ENCODE measurements at places on chromosomes 1 and 21. TPM values are rescaled to one million over a fixed set of nuclear protein-coding genes. Genes with fewer than 3 reads are reported as not detected.

Gene SPRR2F
- not detected for total RNA-seq

Gene NTRK1
- total RNA-seq = not detected

Gene HSPA6
- 1.9 TPM for total RNA-seq

Gene OR10J1
- total RNA-seq = not detected

Gene NBPF3
- 6.7 TPM for total RNA-seq

Gene SPATA1
- 0.52 TPM for total RNA-seq

Gene OR2T33
- total RNA-seq = not detected

Gene C1orf94
- not detected for total RNA-seq

Gene LIN28A
- not detected for total RNA-seq

Gene ANXA9
- total RNA-seq = 15.4 TPM

Gene UQCRHL
- total RNA-seq = 3.6 TPM

Gene MRPL24
- total RNA-seq = 130 TPM

Gene ZFP69B
- 4.5 TPM for total RNA-seq

Gene SPRR2B
- total RNA-seq = not detected

Gene CREG1
- 69.3 TPM for total RNA-seq

Gene ABL2
- 38.8 TPM for total RNA-seq

Gene NIBAN1
- 19.5 TPM for total RNA-seq

Gene MORC3
- total RNA-seq = 20.2 TPM

Gene AJAP1
- not detected for total RNA-seq

Gene CR2
- 0.83 TPM for total RNA-seq

Gene LCE1B
- total RNA-seq = not detected

Gene RNF11
- 78.1 TPM for total RNA-seq

Gene INTS7
- 35.3 TPM for total RNA-seq

Gene C1orf74
- total RNA-seq = 5.1 TPM

Gene XKR8
- 3.8 TPM for total RNA-seq

Gene BRDT
- not detected for total RNA-seq

Gene FAM89A
- 12.3 TPM for total RNA-seq

Gene KCNK2
- 1.1 TPM for total RNA-seq

Gene KHDRBS1
- total RNA-seq = 159 TPM
